ENCODE measurements at places on chromosomes 3 and 15. TPM values are rescaled to one million over a fixed set of nuclear protein-coding genes. Genes with fewer than 3 reads are reported as not detected.
A peak's percentile ranks its signal among the peaks of the same experiment; 100 is the strongest.

ITIH1 gene
- not detected for polyA plus RNA-seq

LCTL gene
- 1.3 TPM for polyA plus RNA-seq

DNA sequence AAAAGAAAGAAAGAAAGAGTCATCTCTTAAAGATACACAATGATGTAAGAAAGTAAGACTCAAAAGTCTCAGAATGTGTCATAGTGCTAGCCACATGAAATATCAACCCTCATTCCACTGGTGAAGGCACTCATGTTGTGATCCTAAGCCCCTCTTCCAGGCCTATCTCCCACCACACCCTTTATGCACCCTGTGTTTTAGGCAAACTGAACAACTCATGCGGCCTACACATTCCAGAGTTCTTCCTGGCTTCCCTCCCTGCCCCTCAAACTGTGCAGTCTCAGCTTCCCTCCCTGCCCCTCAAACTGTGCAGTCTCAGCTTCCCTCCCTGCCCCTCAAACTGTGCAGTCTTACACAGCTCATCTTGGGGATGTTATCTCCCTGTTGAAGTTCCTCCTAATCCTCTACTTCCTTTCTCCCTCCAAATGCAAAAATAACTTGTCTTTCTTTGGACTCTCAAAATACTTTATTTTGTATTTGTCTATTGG lies 69.0 kb upstream of the FNDC3B start:
- peak; percentile 66 for DNase-seq

GOLGA6A gene
- polyA plus RNA-seq, result not detected

DNA sequence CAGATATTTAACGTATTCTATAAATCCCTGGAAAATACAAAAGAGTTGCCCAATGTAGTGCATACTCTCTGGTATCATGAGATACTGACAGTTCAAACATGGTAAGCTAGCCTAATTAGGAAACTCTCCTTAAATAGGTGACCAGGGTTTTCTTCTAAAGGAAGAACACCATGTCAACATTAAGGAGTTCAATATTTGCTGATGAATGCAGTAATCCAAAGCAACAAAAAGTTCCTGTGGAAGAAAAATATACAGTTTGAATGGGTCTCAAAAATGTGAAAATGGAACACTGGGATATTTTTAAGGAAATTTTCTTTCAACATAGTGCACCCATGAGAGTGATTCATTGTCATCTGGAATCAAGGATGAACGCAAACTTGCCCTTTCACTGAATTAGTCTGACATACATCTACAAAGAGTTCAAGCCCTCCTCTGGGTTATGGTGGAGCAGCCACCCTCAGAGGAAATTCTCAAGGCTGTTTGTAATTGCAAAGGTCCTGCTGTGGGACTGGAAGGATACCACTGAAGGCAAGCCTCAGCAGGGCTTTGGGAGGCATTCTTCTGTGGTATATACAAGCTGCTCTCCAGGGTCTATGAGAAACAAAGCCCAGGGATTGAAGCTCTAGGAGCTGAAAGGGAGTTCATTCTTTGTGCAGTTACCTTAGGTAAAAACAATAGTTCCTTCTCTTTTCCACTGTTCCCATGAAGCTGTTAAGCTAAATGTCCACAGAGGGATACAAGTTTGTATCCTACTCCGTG lies 700.3 kb downstream of the TUSC7 start:
- DNase-seq, result peak; percentile 2

GCSAM gene
- not detected for polyA plus RNA-seq

WDR72 gene
- polyA plus RNA-seq, result not detected

GRCh38 chr3:119930286-119930685 lies 148.4 kb downstream of the NR1I2 start:
- no peak for DNase-seq

GRCh38 chr3:16908896-16909295 lies 24.1 kb downstream of the PLCL2 start:
- DNase-seq, result no peak

GATA2 gene
- 3.2 TPM for polyA plus RNA-seq

GRCh38 chr3:115233021-115233420 lies 85.9 kb upstream of the ZBTB20 start:
- no peak for DNase-seq

TUSC7 gene
- not detected for polyA plus RNA-seq

KPNA4 gene
- polyA plus RNA-seq, result 36.6 TPM

PATL2 gene
- 0.37 TPM for polyA plus RNA-seq

ROBO2 gene
- polyA plus RNA-seq, result 2.2 TPM

- DNase-seq, result no peak
These were observed 926 bp upstream of the SKOR1 start for GRCh38 chr15:67824197-67824968.

GRCh38 chr15:74791667-74792066 lies 9.8 kb downstream of the CSK start:
- no peak for DNase-seq

GRCh38 chr3:187996609-187997008 lies 157.3 kb upstream of the LPP start:
- no peak for DNase-seq

XYLB gene
- polyA plus RNA-seq, result 4.2 TPM

CHRNA5 gene
- 1.2 TPM for polyA plus RNA-seq

DNA sequence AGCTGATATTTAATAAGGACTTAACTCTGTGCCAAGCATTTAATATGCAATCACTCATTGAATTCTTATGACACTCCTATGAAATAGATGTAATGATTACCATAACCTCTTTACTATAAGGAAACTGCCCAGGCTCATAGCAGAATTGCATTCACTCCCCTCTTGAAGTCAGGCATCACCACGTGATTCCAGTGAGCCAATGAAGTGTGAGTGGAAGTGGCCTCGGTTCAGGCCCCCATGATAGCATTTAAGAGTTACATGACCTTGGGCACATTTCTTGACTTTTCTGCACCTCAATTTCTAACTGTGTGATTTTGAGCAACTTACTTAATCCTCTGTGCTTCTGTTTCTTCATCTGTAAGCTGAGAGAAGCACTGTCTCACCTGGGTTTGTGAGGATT lies 62.8 kb upstream of the CLDN18 start:
- DNase-seq, result no peak

THBS1 gene
- polyA plus RNA-seq, result 533 TPM

MKRN3 gene
- polyA plus RNA-seq, result not detected

GRCh38 chr15:95446854-95447253 lies 883.6 kb upstream of the NR2F2 start:
- DNase-seq, result no peak

GRCh38 chr3:195905970-195906864 lies 2.1 kb downstream of the TNK2 start:
- peak; percentile 74 for DNase-seq

FRMD4B gene
- 0.47 TPM for polyA plus RNA-seq

GRCh38 chr3:150073031-150073430 lies 102.3 kb upstream of the PFN2 start:
- peak; percentile 78 for DNase-seq

DNA sequence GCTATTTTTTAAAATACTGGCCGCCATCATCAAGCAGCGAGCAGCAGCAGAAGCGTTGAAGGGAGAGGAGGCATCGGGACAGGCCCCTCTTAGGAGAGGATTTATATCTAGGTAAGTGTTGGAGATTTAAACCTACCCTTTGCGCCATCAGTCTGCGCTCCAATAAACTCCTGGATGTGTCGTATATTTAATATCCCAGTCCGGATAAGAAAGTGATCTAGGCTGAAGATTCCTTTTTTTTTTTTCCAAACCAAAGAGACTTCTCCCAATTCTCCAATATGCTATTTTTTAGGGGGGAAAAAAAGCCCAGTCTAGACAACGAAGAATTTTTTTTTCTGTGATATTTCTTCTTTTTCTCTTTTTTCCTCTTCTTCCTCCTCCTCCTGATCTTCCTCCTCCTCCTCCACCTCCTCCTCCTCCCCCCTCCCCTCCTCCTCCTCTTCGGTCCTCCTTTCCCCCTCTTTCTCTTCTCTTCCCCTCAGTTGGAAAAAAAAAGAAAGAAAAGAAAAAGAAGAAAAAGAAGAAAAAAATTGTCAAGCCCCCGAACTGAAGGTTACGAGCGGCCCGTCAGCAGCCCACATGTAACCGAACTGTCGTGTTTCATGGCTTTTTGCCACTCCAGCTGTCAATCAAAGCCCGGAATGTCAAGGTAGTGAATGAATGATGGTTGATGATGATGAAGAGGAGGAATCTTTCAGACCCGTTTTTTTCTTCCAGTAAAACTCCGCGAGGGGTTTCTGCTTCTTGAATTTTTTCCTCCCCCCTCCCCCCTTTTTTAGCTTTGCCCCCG lies 835 bp downstream of the MEIS2 start:
- DNase-seq, result peak; percentile 63

GRCh38 chr3:30324587-30324986 lies 281.8 kb upstream of the TGFBR2 start:
- no peak for DNase-seq

MAGI1 gene
- 23.7 TPM for polyA plus RNA-seq

GRCh38 chr3:12471241-12471640 lies 13.0 kb upstream of the TSEN2 start:
- no peak for DNase-seq

DNA sequence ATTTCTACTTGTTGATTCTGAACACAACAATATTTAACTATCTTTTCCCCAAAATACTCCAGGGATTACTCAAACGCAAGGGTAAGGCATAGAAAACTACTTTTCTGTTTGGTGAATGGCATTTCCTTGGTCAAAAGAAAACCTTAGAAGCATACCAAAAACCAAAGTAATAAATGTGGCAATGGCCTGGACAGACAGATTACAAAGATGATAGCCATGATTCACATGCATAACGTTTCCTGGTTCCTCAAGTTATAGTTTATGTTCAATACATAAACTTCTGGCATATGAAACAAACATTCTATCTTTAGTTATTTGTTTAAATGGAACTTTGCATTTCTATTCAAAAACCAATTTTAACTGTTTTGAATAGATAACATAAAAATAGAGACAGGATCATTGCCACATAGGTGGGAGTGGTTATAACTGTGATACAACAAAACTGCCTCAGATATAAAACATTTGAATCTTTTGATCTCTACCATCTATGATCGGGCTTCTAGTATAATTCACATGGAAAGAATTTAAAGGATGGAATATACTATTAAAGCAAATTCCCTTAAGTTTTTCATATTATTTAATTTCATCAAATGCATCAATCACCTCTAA lies 32.1 kb downstream of the FOXP1 start:
- peak; percentile 79 for DNase-seq

- DNase-seq, result peak; percentile 69
These were observed 48.9 kb upstream of the AMOTL2 start for GRCh38 chr3:134423153-134423552.

DNA sequence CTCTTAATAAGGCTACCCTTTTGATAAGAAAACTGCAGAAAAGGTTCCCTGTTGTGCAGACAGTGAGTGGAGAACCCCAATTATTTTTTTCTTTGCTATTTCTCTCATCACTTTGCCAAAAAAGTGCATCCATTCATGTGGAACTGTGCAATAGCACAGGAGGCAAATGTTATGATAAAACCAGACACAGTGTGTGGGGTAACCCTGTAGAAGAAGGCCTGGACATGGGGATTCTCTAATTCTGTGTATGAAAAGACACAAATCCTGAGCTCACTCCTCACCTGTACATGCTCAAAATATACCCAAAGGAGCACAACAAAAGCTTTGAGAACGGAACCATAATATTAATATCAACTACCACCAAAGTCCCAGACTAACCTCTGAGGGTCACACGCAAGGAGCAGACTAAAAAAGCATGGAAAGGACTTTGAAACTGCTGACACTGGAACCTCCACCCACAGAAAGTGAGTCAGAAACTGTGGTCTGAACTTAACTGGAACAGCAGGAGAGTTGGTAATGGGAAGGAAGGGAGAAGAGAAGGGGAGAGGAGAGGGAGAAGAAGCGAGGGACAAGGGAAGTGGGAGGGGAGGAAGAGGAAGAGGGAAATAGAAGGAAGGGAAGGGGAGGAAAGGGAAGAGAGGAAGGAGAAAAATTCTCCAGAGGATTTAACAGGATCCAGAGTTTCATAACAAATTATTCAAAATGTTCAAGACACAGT lies 299.9 kb downstream of the TBC1D5 start:
- peak; percentile 59 for DNase-seq

- peak; percentile 64 for DNase-seq
These were observed 70.1 kb downstream of the UQCC5 start for GRCh38 chr3:52606373-52607085.

DNA sequence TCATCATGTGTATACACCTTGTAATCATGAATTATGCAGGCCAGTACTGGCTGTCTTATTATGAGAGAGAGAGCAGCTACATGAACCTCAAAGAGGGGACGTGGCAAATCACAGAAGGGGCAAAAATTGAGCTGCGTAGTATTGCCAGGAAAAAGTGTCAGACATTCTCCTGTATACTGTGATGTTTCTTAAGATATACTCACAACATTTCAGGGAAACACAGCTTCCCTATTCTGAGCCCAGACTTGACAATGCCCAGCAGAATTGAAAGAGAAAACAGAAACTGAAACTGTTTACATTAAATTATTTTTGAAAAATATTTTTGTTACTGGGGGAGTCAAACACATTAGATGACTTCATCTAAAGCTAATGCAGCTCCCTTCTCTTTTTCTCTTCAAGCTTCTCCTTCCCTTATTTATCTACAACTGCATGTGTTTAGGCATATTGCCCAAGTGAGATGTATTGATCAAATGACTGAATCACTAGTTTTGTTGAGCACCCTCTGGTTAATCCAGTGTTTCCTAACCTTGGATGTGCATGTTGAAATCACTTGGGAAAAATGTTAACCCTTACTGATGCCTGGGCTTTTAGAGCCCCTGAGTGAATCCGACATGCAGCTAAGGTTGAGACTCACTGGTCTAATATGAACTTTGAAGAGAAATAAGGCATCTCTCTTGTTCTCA lies 39.5 kb downstream of the CADPS start:
- DNase-seq, result no peak

DNA sequence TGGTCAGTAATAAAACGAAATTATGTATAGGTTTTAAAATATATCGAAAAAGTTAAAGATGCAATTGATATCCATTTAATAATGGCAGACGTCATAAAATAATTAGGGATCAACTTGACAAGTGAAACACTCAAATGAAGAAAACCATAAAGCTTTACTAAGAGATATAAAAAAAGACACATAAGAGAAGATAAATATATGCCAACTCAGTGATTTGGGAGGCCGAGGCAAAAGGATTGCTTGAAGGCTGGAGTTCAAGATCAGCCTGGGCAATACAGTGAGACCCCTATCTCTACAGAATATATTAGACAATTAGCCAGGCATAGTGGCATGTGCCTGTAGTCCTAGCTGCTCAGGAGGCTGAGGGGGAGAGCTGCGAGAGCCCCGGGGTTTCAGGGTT lies 190.5 kb downstream of the SV2B start:
- DNase-seq, result no peak

ITIH4 gene
- 1.1 TPM for polyA plus RNA-seq

COL6A5 gene
- 0.06 TPM for polyA plus RNA-seq

- peak; percentile 64 for DNase-seq
These were observed 56.9 kb upstream of the PDZRN3 start for GRCh38 chr3:73681610-73682009.

DNA sequence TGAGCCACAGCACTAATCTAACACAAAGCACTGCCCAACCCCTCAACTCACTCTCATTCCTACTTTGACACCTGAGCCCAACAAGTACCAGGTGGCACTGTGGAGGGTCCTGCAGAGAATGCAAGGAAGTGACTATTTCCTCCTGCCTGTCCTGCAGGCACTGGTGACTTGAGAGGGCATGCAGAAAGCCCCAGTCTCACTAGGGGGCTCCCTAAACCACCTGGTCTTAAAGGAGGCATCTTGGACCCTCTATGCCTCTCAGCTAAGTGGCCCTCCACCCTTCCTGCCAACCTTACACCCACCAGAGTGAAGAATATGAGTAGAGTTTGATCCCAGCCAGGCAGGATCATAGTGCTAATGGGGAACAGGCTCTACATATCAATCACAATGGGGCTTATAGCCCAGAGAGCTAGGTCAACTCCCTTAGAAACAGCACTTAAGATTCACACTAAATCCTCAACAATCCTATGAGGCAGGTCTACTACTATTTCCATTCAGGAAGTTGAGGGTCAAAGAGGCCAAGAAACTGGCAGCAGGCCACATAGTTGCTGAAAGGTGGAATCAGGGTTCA lies 15.2 kb downstream of the TRAIP start:
- no peak for DNase-seq
